ENCODE measurements at places on chromosomes 5 and 9.

- DNase-seq, result no peak
Observed at GRCh38 chr9:123997665-123998277, 13.8 kb upstream of the LHX2 start.

DNA sequence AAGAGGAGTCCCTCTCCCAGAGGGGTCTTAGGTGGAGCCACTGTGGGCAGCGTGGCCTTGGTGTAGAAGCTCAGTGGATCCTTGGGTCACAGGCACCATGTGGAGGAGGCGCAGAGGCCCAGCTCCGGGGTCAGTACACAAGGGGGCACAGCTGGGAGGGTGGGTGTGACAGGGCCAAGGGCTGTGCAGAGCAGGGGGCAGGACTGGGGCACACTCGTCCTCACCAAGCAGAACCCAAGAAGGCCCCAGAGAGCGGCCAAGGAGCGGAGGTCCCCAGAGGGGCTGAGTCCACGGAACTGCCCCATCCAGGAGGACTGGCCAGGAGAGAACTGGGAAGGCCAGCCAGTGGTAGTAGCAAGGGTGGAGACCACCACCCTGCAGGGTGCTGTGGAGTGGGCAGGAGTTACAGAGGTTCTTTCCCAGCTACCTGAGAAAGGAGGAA lies 2.5 kb upstream of the LPCAT1 start:
- peak; percentile 9 for DNase-seq

DNA sequence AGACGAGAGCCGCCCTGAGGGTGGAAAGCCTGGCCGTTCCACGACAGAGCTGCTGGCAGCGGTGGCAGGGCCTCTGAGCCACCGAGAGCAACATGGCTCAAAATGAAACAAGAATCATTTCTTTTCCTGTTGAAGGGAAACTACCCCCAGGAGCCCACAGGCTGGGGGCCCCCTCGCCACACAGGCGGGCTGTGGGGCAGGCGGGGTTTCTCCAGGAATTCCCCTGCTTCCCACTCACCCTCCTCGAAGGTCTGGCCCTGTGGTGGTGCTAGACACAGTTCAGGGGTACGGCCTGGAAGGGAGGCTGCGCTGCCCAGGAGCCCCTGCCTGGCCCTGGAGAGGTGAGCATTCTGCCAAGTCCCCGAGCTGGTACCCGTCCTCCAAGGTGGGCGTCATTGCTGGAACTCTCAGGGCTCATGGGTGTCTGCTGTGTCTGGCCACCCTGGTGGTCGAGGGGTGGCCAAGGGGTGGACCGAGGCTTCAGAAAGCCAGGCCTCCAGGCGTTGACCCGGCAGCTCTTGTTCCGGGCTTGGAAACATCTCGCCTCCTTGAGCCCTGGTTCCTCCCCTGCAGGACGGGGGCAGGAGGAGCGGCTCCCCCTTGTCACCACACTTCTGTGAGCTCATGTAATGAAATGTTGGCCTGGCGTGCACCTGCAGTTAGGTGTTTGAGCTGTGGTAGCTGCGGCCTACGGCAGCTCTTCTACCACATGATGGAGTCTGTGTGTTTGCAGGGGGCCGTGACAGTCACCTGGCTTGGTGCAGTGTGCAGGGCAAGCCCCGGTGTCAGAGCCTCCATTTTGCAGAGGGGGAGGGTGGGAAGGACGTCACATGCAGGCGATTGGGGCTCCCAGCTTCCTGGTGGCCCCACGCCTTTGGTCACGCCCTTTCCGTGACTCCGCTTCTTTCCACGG lies 65.3 kb downstream of the RXRA start:
- no peak for DNase-seq

DNA sequence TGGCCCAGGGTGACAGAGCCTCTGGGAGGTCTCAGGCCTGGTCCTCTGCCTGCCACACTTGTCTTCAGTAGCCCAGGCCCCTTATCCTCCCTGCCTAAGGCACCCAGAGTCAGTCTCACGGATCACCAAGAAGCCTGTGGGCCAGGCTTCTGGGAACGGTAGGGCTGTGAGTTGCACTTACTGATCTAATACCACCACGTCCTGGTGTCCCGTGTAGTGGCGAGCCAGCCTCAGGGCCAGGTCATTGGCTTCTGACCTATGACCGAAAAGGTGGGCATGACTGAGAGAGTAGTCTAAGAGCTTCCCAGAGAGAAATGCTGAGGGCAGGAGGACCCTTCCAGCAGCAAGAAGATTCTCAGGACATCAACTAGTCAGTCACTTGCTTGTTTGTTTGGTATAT lies 7.4 kb downstream of the PHYKPL start:
- DNase-seq, result no peak

DNA sequence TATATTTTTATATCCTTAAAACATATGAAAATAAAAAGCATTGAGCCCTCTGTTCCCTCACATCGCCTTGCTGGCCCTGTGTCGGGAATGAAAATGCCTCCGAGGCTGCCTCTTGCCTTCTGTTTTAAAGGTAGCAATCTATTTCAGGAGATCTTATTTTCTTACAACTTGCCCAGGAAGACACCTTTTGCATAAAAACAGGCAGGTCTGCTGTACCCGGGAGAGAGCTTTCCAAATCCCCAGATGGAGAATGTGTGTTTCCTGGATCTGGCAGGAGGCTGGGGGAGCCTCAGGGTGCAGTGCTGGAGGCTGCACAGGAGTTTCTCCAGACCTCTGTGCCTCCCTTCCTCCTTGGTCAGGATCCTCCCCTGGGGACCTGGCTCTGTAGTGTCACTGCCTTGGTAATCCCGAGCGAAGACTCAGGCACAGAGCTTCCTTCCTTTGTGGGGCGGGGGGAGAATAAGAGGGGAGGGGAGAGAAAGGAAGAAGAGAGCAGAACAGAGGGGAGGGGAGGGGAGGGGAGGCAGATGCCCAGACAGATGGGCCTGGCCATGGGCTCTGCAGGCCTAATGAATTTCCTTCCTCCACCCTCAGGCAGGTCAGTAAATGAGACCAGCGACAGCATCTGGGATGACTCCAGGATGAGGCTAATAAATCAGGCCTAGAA lies 104.0 kb upstream of the BOD1 start:
- no peak for DNase-seq

DNA sequence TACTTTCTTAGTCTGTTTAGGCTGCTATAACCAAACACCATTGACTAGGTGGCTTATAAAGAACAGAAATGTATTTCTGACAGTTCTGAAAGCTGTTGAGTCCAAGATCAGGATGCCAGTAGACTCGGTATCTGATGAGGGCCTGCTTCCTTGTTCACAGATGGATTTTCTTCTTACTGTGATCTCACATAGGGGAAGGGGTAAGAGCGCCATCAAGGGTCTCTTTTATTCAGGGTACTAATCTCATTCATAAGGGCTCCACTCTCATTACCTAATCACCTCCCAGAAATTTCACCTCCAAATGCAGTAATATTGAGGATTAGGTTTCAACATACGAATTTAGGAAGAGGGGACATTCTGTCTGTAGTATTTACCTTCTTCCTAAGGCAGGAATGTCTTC lies 384.0 kb upstream of the DMAC1 start:
- no peak for DNase-seq

DNA sequence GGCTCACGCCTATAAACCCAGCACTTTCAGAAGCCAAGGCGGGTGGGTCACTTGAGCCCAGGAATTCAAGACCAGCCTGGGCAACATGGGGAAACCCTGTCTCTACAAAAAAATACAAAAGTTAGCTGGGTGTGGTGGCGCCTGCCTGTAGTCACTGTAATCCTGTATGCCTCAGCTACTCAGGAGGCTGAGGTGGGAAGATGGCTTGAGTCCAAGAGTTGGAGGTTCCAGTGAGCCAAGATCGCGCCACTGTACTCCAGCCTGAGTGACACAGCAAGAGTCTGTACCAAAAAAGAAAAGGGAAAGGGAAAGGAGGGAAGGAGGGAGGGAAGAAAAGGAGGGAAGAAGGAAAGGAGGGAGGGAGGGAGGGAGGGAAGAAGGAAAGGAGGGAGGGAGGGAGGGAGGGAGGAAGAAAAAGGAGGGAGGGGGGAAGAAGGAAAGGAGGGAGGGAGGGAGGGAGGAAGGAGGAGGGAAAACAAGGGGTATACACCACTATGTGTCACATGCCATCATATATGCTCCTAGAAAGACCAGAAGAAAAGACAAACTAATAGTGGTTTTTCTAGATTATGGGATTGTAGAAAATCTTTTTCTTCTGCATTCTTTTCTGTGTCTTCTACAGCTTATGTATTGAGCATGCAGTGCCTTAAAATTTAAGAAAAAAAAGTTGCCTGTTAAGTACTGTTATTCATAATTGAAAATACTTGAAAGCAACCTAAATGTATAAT lies 240.1 kb downstream of the DENND1A start:
- no peak for DNase-seq
